ENCODE measurements at places on chromosomes 6 and 20.

DNA sequence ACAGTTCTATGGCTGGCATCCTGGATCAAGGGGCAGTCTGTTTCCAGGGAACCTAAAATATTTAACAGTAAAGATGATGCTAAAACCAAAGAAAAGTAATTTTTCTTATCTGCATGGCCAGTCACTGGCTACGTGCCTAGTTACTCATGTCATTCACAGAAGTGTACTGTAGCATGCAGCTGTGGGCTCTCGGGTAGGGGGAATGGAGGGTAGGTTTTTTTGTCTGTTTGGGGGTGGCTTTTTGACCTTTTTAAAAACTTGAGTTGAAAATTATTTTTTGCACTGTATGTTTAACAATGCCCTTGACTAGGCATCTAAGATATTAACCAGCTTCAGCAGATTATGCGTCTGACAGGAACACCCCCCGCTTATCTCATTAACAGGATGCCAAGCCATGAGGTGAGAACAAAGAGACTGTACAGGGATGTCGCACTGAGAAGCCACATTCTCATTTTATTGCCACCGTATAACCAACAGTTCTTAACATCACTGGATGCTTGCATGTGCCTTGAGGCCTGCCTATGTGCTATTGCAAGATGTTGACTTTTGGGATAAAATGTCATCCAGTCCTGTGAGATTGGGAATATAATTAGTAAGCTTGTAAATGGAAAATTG, 30.3 kb upstream of the MAPK13 start:
- DNase-seq: no peak

DNA sequence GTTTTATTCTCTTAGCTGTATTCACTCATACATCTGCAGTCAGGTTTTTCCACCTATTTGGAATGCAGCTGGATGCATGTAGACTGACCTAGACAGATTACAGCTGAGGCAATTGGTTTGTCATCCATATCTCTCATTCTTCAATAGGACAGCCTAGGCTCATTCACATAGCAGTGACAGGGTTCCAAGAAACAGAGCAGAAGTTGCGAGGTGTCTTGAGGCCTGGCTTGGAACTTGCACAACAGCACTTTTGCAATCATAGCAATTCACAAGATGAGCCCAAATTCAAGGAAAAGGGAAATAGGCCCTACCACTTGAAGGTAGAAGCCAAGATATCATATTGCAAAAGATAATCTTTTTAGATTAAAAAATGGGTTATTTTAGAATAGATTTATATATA, 508.9 kb upstream of the JAG1 start:
- no peak for DNase-seq

DNA sequence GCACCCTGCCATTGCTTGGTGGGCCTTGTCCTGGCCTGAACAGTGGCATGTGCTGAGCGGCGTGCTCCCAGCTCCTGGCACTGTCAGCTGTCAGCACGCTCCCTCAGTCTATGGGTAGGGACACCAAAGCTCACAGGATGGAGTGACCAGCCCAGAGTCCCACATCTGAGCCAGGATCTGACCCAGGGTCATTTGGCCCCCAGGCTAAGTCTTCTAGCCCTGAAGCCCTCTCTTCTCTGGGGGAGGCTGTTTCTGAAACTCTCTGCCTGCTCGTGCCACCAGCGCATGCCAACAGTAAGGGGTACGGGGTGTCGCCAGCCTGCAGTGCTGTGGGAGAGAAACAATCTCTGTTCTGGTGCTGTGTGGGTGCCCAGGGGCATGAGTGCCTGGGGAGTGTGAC, 37.1 kb downstream of the CDH4 start:
- DNase-seq: no peak

DNA sequence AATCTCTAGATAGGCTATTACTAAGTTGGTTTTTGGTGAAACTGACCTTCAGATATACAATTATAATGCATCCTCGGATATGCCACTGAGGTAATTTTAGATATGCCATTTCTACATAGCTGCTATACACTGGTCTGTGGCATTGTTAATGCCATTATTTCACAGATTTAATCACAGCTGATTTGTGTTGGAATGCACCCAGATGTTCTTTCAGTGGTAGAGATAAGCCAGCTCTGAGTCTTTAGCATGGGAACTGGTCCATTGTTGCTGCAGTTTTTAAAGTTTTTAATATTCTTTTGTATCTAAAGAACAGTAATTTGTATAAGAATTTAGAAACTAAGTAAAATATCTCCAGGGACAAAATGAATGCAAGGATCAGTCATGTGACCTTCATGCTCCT, 6.8 kb downstream of the TMX4 start:
- no peak for DNase-seq

DNA sequence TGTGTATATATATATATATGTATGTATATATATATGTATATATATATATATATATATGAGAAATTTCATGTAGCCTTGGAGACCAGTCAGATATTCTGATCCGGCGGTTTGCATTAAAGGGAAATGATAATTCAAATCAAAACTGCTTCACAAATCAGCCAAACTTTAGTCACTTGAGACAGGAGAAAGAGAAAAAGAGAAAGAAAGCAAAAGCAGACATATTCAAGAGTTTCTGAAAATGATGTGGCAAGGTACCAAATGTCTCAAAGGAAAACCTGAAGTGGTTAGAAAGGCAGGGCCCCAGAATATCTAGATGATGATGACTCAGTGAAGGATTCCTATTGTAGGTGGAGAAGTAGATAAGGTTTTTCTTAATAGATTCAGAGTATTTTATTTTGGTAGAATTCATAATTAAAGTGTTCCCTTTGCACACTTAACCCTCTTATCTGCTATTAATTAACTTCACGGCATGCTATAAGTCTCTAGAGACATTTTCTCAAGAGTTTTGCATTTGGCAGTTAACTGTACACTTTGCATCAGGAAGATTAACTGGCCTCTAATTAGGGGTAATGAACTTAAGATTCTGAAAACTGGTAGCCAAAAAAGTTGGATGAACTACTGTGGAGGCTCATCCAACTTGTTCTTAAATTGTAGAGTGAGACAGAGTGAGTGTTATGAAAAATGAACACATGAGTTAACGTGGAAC, 50.1 kb upstream of the ASF1A start:
- DNase-seq: peak; percentile 57

DNA sequence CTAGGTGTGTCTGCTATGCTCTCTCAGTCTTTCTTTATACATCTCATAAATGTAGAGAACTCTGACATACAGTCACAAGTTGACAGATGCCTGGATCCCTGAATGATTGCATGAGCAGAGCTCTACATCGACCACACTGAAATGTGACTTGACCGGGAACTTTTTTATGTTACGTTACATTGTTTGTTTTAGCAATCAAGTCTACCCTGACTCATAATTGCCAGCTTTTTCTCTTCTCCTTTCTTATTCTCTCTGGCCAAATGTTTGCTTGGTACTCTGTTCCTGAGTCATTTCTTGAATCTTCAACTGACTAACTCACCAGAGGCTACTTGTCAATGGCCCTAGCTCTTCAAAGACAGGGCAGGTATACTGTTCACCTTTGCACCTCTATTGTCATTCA, 213.6 kb upstream of the DTNBP1 start:
- DNase-seq: peak; percentile 34

DNA sequence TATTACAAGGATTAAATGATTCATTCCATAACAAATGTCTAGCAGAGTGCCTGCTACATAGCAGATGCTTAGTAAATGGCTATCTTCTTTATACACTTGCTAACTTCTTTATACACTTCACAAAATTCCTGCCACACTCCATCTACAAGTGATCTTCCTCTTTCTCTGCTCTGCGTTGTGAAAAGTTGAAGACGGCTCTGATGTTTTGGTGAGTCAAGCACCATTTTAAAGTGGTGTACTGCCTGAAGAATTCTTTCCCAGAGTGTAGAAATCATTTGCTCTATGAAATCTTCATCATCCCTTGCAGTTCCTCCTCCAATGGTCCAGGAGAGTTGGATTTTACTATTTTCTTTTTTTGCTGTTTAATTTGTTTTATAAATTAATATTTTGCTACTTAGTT, 74.9 kb downstream of the TNFAIP3 start:
- DNase-seq: no peak

DNA sequence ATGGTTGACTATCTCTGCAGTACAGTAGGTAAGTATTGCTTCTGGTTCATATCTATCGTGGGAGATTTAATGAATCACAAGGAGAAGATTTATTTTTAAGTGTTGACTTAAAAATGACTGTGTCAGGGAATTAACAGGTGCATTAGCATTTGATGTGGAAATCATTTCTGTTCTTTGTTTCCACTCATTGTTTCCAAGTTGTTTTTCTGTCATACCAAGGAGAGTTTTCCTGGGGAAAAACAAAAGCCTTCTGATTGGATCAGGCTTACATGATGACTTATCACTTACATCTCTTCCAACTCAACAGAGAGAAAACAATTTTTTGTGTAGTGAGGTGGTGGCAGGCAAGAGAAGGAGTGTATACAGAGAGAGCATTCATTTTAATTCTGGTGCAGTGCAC, 686.4 kb downstream of the HTR1B start:
- DNase-seq: no peak

DNA sequence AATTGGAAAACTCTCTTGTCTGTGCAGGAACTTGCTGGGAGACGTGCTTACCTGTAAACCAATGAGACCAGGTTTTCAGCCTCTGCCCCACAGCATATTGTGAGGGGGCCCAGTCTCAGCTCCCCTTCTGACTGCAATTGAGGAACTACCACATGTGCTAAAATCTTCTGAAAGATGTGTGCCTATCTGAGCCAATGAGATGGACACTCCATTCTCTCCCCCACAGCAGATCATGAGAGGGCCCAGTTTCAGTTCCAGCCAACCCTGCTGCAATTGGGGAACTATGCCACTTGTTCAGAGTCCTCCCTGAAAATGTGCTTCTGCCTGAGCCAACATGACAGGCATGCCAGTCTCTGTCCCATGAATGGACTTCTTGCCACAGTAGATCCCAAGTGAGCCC, 20.9 kb upstream of the PI3 start:
- no peak for DNase-seq

GRCh38 chr20:35405775-35406174, 6.0 kb downstream of the UQCC1 start:
- DNase-seq: no peak

DNA sequence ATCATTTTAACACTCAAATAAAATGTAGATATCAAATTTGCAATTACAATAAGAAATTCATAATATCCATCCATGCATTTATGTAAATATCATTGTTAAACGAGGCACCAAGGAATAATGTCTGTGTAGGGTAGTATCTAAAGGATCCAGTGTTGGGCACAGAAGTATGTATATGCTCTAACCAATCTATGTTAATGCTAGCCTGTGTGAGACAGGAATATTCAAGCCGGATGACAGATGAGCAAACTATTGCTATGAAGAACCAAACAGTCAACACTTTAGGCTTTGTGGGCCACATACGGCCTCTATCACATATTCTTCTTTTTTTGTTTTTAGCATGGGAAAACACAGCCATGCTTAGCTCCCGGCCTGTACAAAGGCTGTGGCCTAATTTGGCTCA, 45.0 kb downstream of the HUS1B start:
- no peak for DNase-seq

- no peak for DNase-seq
Observed at GRCh38 chr20:25239387-25240370, 8.2 kb upstream of the PYGB start.

Measured in GM13976 (cell line).